ENCODE measurements at places on chromosomes 11 and 22. TPM values are rescaled to one million over a fixed set of nuclear protein-coding genes. Genes with fewer than 3 reads are reported as not detected.

DNA sequence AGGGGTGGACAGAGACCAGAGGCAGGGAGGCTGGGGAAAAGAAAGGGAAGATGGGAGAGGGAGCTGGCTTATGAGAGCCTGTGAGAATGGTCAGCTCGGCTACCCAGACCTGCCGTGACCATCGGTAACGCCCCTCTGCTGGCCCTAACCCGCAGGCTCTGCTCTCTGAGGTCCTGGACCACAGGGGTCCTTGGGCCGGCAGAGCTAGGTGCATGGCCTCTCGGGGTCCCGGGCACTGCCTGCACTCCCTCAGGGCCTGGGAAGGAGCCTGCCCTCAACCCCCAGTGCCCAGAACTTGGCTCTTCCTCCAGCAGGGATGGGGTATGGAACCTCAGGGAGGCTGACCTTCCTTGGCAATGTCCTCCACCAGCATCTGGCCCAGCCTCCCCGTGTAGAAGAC is 13.2 kb downstream of the GGT5 start:
- DNase-seq = no peak

Gene VPREB1
- not detected for total RNA-seq

DNA sequence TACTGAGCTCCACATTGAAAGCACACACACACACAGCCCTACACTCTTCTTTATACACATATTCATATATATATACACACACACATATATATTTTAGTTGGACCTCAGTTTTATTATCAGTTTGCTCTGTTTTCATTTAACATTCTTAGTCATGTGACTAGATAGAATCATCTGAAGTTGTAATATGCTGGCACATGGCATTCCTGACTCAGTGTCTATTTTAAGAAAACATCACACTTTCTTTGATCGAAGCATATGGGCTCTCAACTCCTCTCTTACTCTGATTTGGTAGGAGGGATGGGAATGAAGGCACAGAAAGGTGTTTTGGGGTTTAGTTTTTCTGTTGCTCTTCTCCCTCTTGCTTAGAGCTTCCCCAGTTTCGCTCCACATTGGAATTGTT is 24.8 kb downstream of the AMOTL1 start:
- no peak for DNase-seq

DNA sequence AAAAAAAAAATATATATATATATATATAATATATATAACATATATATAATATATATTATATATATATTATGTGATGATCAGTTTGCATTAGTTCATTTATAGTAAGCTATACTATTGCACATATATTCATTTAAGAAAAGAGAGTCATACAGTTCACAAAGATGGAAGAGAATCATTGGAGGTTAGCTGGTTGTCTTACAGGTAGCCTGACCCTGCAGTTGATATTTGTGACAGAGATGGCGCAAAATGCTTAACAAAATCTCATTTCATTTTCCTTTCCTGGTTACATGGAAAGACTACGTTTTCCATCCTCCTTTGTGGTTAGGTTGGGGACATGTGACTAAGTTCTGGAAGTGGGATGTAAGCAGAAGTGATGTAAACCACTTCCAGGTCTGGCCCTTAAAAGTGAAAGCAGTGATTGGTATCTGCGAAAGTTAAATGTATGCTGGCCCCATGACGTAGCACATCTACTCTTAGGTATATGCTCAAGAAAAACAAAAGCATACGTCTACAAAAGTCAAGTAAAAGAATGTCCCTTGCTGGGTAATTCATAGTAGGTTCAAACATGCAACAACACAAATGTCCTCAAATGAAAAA is 7.2 kb upstream of the TMEM135 start:
- DNase-seq = no peak

DNA sequence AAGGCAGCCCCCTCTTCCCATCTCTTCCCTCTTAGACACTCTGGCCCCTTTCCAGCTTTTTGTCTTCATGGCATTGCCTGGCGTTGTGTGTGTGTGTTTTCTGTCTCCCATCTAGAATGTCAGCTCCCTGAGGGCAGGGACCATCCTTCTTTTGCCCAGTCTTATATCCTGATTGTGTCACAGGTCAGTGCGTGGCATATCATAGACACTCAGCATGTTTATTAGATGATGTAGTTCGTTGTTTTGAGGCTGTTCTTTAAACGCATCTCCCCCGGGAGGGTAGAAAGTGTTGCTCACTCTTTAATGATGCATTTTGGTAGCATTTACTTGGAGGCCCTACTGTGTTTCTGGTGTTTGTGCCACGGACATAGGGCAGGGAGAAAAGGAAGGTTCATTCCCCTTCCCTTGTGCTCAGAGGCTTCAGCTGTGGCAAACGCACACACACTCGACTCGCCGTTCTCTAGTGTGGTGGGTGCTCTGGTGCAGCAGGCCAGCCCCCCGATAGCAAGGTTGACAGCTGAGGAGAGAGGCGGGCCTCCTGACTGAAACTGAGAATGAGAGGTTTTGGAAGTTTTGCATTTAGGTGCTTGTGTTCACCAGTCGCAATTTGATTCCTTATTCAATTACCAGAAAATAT is 60.2 kb downstream of the TNRC6B start:
- DNase-seq = no peak

GRCh38 chr22:31239771-31240370 is 27.8 kb downstream of the LIMK2 start:
- no peak for DNase-seq

GRCh38 chr11:83014951-83015350 is 56.7 kb downstream of the RAB30 start:
- DNase-seq = no peak

Gene RAG2
- total RNA-seq = not detected

DNA sequence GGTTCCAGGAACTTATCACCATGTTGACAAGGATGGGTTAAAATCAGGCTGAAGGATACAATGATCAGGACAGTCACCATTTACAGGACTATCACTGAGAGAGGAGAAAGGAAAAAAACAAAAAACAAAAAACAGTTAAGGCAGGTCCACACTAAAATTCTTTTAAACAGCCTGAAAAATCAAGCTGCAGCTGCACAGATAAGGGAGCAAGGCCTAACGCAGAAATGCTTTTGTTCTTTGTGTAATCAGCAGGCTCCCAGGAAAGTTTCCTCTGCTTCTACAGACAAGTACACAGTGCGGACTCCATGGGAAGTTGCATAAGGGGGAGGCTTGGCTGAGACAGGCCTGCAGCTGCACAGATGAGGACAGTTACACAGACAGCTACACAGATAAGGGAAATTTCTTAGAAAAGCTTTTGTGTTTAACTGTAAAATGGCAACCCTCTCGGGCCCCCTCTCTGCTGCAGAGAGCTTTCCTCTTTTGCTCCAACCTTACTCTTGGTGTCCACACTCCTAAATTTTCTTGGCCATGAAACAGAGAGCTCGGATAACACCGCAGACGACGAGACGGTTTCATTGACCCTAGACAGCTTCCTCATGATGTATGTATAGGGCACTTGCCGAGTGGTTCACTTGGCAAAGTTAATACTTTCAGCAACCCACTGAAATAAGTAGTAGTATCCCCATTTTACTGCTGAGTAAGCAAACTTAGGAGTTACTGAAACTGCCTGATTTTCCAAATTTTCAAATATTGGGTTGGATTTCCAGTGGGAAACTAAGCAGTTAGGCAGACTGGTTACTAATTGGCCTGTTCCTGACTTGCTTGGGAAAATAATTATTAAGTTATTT is 45.5 kb downstream of the PIWIL3 start:
- DNase-seq = no peak

Gene PRR33
- total RNA-seq = not detected

GRCh38 chr22:25045159-25045558 is 92.6 kb downstream of the KIAA1671 start:
- DNase-seq = no peak

- no peak for DNase-seq
Measured at GRCh38 chr22:25964961-25965730, 204.1 kb upstream of the SEZ6L start.

GRCh38 chr22:37751449-37752188 is 54.8 kb downstream of the TRIOBP start:
- no peak for DNase-seq
